ENCODE measurements at places on chromosomes 11 and 22. TPM values are rescaled to one million over a fixed set of nuclear protein-coding genes. Genes with fewer than 3 reads are reported as not detected.
A peak's percentile ranks its signal among the peaks of the same experiment; 100 is the strongest.

DNA sequence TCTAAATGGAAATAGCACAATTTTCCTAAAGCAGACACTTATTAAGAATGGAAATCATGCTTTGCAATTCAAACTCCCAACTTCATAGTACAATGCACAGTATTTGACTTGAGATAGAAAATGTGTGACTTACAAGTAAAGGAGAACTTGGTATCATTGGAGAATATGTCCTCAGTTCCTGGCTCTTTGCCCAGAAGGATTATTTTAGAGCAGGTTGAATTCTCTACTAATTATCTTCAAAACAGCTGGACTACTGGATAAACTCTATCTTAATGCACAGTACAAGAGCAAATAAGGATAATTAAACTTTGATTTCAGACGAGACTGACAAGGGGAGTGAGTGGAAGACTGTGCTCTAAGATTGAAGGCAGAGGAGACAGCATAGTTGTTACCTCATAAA is 839.4 kb downstream of the OPCML start:
- H3K4me1 ChIP-seq = no peaks in the 10 kb centered on the region
- H3K27me3 ChIP-seq = no peaks in the 10 kb centered on the region
- no peak overlapping the region for H3K27ac ChIP-seq
- DNase-seq = no peak
- H3K36me3 ChIP-seq = no peaks in the 10 kb centered on the region

DNA sequence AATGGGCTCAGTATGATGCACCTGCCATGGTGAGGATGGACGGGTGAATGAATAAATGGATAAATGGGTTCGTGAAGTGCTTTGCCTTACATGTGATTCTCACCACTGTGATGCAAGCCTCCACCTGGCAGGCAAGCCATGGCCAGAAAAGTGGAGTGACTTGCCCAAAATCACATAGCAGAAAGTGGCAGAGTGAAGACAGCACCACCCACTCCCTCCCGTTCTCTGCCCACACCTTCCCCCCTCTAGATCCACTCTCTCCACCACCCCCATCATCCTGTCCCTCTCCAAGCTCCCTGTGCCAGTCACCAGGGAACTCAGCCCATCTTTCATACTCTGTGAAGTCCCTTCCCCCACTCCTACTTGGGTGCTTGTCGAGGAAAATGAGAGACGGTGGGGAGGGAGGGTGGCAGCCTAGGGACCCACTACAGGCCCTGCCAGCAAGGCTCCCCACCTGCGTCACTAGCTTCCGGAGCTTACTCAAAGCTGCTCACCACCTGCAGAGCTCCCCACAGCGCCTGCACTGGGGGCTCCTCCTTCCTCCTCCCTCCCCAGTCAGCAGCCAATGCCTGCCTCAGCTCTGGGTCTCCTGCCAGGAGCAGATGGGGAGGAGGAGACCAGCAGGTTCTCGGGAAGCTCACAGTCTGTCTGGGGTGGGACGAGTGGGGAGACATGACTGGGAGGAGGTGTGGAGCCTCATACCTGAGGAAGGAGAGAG is 82.3 kb downstream of the PDE2A start:
- no peak overlapping the region for H3K27ac ChIP-seq
- H3K36me3 ChIP-seq = peaks cover 3% of the 10 kb centered on the region
- H3K27me3 ChIP-seq = peaks cover 43% of the 10 kb centered on the region
- DNase-seq = no peak
- no peak overlapping the region for H3K4me3 ChIP-seq

The F2 gene
- not detected for total RNA-seq

DNA sequence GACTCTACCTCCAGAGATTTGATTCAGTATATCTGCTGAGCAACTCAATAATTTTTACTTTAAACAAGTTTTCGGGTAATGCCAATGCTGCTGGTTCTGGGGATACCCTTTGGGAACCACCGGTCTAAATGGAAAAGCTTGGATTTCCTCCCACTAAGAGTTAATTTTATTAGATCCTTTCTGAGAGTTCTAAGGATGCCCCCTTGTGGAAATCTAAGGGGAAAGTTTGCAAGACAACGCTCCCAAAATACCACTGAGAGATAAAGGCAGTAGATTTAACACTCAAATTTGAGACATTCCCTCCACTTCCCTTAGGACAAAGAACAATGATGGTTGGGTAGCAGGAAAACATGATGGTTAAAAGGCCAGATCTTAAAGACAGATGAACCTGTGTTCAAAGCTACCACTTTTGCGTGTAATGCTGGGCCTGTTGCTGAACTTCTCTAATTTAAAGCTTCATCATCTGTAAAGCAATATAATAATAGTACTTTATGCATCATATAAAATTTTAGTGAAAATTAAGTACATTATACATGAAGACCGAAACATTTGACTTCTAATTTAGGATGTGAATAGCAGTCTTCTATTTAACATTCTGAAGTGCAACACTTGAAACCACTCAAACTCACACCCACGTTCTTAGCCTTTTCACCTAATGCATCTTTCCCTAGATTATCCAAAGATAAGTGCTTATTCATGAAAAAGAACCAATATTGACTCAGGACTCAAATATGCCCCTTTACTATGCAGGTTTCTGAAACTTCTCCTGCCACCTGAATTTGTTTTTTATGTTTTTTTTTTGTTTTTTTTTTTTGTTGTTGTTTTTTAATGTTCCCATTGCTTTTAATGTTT is 110.1 kb upstream of the LUZP2 start:
- no peak for DNase-seq
- no peaks in the 10 kb centered on the region for H3K27me3 ChIP-seq
- H3K36me3 ChIP-seq = no peaks in the 10 kb centered on the region

GRCh38 chr11:64721359-64721699 is 1.7 kb downstream of the NRXN2 start:
- H3K4me3 ChIP-seq = no peak overlapping the region
- DNase-seq = no peak
- no peak overlapping the region for H3K27ac ChIP-seq
- no peaks in the 10 kb centered on the region for H3K36me3 ChIP-seq
- H3K4me1 ChIP-seq = no peaks in the 10 kb centered on the region

GRCh38 chr11:70247710-70248072 is 22.8 kb upstream of the PPFIA1 start:
- no peak overlapping the region for H3K27ac ChIP-seq
- H3K4me3 ChIP-seq = no peak overlapping the region

The UPK3A gene
- not detected for total RNA-seq

GRCh38 chr11:3623121-3623520 is 18.7 kb downstream of the ART5 start:
- H3K36me3 ChIP-seq = no peaks in the 10 kb centered on the region
- no peaks in the 10 kb centered on the region for H3K27me3 ChIP-seq
- no peak for DNase-seq
- no peak overlapping the region for H3K27ac ChIP-seq
- H3K4me1 ChIP-seq = no peaks in the 10 kb centered on the region

DNA sequence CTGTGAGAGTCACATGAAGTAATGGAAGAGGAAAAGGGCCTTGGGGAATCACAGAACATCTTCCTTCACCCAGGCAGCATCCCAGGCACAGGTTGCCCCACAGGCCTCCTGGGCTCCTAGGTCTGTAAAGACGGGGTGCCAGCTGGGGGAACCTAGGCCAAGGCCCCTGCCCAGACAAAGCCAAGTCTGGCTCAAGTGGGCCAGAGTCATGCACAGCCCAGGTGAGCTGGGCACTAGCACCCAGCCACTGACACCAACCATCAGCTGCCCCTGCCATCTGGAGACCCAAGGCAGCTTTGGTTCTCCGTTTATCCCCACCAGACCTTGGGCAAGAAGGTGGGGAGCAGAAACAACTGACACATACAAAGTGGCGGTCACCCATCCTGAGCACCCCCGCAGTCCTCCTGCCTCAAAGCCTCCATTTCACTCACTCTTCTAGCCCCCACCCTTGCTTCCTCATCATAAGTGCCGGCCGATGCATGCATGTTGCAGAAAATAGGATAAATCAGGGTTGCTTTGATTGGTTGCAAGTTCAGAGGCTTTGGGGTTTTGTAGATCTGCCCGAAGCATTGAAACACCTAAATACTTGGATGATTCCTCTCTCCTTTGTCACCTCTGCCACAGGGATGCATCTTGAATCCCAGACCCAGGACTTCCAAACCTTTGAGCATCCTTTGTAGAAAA is 26.5 kb upstream of the TMPRSS4 start:
- no peaks in the 10 kb centered on the region for H3K36me3 ChIP-seq
- no peak overlapping the region for H3K27ac ChIP-seq
- DNase-seq = no peak
- H3K4me3 ChIP-seq = no peak overlapping the region
- peaks cover 10% of the 10 kb centered on the region for H3K4me1 ChIP-seq

GRCh38 chr11:120065876-120066275 is 72.0 kb downstream of the TRIM29 start:
- peaks cover 8% of the 10 kb centered on the region for H3K27me3 ChIP-seq
- no peak overlapping the region for H3K4me3 ChIP-seq
- no peak for DNase-seq
- no peak overlapping the region for H3K27ac ChIP-seq
- no peaks in the 10 kb centered on the region for H3K4me1 ChIP-seq

DNA sequence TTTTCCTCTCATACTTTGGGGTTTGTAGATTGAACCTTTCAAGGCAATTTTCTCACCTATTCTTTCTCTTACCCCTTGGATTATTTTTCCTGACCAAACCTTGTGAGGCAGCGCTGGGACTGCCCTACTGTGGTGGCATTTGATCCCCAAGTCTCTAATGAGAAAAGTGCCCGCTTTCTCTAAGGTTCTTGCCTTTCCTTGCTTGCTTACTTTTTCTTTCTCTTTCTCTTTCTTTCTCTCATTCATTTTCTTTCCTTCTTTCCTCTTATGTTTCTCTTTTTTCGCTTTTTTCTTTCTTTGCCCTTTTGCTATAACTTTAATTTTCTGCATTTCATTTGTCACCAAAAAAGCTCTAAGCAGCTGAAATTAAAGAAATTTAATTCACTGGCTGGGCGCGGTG is 40.7 kb upstream of the ADSL start:
- H3K27me3 ChIP-seq = no peaks in the 10 kb centered on the region
- H3K27ac ChIP-seq = no peak overlapping the region
- peaks cover 7% of the 10 kb centered on the region for H3K36me3 ChIP-seq
- no peak overlapping the region for H3K4me3 ChIP-seq

DNA sequence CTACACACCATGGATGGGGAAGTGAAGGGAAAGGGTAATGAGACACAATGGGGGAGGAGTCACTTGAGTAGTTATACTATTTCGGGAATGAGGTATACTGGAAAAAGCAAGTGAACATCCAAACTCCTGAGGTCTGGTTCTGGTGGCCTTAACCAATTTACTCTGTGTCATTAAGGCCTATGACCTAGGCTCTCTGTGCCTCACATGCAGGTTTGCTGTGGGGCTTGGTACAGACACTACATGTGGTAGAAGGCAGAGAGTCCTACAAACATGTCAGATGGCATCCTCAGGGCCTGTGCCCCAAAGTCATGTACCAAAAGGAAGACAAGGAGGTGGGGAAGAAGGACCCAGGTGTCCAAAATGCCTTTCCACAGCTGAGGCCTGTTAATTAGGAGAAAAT is 98.9 kb downstream of the TRIM29 start:
- H3K27me3 ChIP-seq = no peaks in the 10 kb centered on the region
- no peak overlapping the region for H3K27ac ChIP-seq
- H3K36me3 ChIP-seq = no peaks in the 10 kb centered on the region
- DNase-seq = no peak

The CREB3L1 gene
- 15.9 TPM for total RNA-seq

The CYB5R2 gene
- total RNA-seq = 1.6 TPM

DNA sequence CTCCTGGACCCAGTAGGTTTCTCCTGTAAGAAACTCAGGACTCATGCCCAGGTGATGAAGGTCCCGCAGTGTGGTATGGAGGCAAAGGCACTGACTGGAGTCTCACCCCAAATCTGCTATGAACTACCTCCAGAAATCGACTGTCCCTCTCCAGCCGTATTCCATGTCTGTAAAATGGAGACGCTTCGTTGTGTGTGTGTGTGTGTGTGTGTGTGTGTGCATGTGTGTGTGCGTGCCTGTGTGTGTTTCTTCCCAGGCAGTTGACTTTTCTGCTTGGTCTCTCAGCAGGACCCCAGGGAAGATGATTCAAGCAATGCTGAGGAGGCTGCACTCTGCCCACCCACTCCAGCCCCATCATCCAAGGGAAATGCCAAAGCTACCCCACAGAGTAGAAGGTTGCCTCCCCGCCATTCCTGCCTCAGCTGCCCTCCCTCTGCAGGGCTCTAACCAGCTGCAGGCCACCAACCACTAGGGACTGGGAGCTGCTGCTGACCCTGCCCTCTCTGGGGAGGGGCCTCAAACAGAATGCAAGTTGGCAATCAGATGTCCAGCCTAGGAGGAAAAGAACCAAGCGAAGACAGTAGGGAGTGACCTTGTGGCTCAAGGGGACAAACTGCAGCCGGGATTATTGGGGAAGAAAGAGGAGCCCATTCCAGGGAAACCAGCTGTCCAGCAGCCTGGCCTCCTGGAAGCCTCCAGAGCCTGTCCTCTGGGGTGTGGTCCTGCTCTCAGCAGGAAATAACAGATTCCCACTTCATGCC is 56.2 kb downstream of the SLC22A12 start:
- H3K27me3 ChIP-seq = peaks cover 21% of the 10 kb centered on the region
- H3K36me3 ChIP-seq = no peaks in the 10 kb centered on the region
- DNase-seq = no peak
- no peak overlapping the region for H3K27ac ChIP-seq

The PPP2R1B gene
- total RNA-seq = 7.2 TPM

DNA sequence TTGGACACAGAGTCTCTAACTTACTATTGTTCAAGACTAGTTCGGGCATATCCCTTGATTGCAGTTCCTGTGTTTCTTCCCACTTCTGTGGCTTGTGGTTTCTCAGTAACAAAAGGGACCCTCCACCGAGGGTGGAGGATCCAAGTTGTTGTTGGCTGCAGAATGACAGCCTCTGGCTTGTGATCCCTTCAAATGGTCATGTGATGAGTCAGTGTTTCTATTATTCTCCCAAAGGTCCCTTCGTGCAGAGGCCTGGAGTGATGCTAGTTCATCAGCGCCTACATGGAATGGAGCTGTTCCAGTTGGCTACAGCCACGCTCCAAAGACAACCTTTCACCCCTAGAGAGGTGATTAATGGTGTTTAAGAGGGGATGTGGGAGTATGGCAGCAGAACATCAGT is 2.6 kb upstream of the VWCE start:
- no peak overlapping the region for H3K4me3 ChIP-seq
- peak; percentile 60 for DNase-seq
- no peaks in the 10 kb centered on the region for H3K27me3 ChIP-seq
- peaks cover 27% of the 10 kb centered on the region for H3K4me1 ChIP-seq
- H3K27ac ChIP-seq = peak overlapping the region; percentile 50
- peaks cover 41% of the 10 kb centered on the region for H3K36me3 ChIP-seq

DNA sequence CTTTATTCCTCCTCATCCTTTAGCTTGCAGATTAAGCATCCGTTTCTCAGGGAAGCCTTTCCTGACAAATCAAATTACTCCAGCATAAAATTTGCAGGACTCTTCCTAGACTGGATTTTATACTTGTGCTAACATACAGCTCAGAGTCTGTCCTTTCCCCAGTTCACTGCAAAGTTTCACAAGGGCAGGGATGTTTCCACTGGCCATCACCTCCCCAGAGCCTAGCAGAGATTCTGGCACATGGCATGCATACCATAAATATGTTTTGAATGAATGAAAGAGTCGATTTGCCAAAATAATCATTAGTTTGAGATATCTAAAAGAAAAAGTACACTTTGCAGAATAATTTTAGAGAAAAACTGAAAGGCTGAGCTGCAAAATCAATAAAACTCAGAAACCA is 10.6 kb downstream of the MSANTD4 start:
- no peak overlapping the region for H3K27ac ChIP-seq
- no peak overlapping the region for H3K4me3 ChIP-seq
- no peaks in the 10 kb centered on the region for H3K27me3 ChIP-seq
- DNase-seq = no peak
- peaks cover 32% of the 10 kb centered on the region for H3K36me3 ChIP-seq
